GM06990 (cell line): ENCODE measurements at places on chromosomes 16 and 17.

GRCh38 chr17:47204722-47205418, 4.3 kb upstream of the MYL4 start:
- DNase-seq: peak; percentile 69

GRCh38 chr16:69888005-69888590, 63.0 kb upstream of the CLEC18A start:
- DNase-seq: no peak

DNA sequence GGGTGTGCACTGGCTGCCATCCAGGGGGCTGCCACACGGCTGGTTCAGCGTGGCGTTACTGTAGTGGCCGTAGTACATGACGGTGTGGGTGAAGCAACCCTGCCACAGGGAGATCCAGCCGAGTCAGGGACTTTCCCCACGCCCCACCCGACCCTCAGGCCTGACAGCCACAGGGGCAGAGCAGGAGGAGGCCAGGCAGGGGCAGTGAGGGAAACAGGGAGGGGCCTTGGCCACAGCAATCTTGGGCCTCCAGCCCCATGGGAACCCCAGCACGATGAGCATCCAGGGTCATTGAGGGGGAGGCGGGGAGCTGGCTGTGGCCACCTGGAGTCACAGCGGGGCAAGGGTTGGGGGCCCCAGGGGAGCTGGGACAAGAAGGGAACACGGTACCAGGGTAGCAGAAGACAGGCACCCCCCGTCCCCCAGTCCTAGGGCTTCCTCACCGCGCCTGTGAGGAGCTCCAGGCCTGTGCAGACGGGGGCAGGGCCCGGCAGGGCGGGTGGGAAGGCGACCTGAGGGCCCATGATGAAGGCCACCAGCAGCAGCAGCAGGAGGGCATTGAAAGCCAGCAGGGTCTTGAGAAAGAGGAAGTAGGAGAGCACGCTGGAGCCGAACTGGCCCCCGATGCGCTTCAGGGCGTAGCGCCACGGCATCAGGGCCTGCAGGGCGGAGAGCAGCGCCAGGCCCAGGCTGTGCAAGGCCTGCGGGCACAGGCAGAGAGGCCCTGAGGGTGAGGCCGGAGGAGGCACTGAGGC, 4.3 kb downstream of the TMC6 start:
- DNase-seq: peak; percentile 91

GRCh38 chr16:86870380-86870779, 292.0 kb downstream of the FOXL1 start:
- no peak for DNase-seq
